ENCODE measurements at places on chromosomes 12 and 14.

- DNase-seq = no peak
These were observed 16.6 kb upstream of the PLEK2 start for GRCh38 chr14:67428501-67429031.

- DNase-seq = no peak
These were observed 833.1 kb upstream of the SEL1L start for GRCh38 chr14:82366803-82367202.

DNA sequence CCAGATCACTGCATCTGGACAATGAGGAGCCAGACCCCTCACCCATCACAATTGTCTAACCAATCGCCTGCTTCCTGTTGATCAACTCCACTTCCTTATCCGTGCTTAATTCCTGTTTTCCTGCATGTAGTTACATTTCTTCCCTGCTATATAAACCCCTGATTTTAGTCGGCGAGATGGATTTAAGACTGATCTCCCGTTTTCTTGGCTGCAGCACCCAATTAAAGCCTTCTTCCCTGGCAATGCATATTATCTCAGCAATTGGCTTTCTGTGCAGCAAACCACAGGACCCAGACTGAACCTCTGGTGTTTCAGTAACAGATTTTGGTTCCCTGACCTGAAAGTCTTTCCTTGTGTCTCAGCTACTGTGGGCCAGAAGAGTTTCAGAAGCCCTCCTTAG, 272.3 kb downstream of the IPO8 start:
- DNase-seq = no peak

DNA sequence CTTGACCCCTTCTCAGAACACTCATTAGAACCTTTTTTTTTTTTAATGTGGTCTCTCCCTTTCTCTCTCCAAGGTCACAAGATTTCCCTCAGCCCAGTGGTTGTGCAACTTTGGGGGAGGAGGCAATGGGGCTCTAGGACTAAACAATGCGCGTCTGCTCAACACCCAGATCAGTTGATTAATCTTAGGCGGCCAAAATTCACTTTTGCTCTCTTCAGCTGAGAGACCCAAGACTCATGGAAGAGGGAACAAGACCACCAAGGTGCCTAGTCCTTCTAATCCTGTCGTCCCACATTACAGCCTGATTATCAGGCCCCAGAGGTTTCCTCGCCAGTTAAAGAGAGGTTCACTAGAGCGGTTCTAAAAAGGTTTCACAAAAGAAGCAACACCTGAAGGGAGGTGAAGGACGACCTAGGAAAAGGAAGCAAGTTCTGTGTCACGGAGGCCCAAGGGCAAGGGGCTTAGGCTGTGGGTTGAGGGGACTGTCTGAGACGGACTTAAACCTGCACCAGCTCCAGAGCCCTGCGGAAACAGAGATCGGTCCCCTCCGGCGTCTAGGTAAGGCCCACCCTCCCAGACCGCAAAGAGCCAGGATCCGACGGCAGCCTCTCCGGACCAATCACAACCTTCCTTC, 824 bp upstream of the TARBP2 start:
- no peak for DNase-seq

DNA sequence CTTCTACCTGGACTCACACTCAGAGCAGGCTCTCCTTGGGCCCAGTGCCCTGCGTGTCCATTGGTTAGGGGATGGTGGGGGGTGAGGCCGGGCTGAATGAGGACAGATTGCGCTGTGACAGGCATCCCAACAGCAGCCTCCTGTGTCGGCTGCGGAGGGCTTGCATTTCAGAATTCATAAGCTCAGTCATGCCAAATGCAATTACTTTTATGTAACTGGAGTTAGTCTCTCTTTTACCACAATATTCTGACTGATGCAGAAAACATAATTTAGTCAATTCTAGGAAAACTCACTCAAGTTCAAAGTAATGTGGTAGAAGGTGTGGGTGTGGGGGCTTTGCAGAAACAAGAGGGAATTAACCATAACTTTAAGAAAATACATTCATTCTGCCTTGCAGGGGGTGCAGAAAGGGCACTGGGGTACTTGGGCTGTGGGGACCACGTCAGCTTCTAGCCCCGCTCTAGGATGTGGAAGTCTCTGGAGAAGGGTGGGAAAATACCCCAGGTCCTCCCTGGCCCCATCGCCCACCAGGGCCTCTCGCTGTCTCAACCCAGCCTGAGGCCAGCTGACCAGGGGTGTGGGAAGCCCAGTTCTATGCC, 257.7 kb downstream of the ADGRD1 start:
- DNase-seq = no peak

DNA sequence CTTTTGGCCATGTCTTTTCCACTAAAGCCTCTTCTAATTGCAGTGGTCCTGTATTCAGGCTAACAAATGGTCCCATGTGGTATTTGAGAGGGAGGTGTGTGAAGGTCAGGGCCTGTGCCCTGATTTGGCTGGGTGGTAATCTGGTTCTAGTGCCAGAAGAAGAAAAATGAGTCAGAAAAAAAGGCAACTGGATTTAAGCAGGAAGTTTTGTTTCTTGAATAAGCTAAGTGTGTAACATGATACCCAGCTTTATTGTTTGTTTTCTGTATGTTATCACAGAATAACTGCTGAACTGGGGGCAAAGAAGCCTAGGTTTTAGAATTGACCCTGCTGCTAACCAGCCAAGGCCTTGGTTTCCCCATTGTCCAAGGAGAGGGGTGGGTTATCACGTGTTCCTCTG, 134.0 kb downstream of the ANO6 start:
- no peak for DNase-seq

DNA sequence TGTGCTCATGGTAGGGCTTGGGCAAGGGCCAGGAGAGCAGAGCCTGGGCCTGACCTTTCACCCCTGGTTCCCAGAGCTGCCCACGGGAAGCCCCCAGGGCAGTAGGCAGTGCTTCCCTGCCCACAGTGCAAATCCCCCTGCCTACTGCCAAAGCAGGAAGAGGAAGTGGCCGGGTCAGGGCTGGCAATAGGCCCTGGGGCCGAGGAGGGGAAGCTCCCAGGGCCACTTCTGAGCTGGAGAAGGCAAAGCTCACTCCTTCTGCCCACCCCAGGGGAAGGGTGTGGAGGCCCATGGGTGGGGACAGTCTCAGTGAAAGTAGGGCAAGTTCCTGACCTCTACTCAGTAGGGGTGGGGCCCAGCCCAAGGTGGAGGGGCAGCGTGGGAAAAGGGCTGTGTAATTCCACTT, 5.4 kb upstream of the NR4A1 start:
- no peak for DNase-seq
